ENCODE measurements at places on chromosomes 7 and 10. TPM values are rescaled to one million over a fixed set of nuclear protein-coding genes. Genes with fewer than 3 reads are reported as not detected.

The STEAP1 gene
- 15.9 TPM for total RNA-seq

The CCM2 gene
- total RNA-seq, result 33.4 TPM

The CFAP70 gene
- total RNA-seq, result 0.94 TPM

The PIP gene
- total RNA-seq, result not detected

The SLC18A3 gene
- total RNA-seq, result 1.6 TPM

The SEMA3E gene
- 2.7 TPM for total RNA-seq

The STEAP4 gene
- total RNA-seq, result 42.2 TPM

The ADAM12 gene
- 0.20 TPM for total RNA-seq

The CLIP2 gene
- total RNA-seq, result 67.1 TPM

The ZNF503 gene
- total RNA-seq, result 3.7 TPM

The TSPAN33 gene
- total RNA-seq, result 9.8 TPM

The GNB2 gene
- 257 TPM for total RNA-seq

The ANK3 gene
- total RNA-seq, result 67.7 TPM

The SFTPA1 gene
- not detected for total RNA-seq

The ACBD7 gene
- total RNA-seq, result 0.22 TPM

The EBLN1 gene
- total RNA-seq, result not detected

The CPN1 gene
- total RNA-seq, result not detected

The PON1 gene
- not detected for total RNA-seq

The SIRT1 gene
- total RNA-seq, result 42.2 TPM

The SEMA3D gene
- 5.4 TPM for total RNA-seq
